ENCODE measurements at places on chromosomes 3 and 15. TPM values are rescaled to one million over a fixed set of nuclear protein-coding genes. Genes with fewer than 3 reads are reported as not detected.

- DNase-seq: no peak
Measured at GRCh38 chr15:50229336-50229735, 36.2 kb downstream of the HDC start.

DNA sequence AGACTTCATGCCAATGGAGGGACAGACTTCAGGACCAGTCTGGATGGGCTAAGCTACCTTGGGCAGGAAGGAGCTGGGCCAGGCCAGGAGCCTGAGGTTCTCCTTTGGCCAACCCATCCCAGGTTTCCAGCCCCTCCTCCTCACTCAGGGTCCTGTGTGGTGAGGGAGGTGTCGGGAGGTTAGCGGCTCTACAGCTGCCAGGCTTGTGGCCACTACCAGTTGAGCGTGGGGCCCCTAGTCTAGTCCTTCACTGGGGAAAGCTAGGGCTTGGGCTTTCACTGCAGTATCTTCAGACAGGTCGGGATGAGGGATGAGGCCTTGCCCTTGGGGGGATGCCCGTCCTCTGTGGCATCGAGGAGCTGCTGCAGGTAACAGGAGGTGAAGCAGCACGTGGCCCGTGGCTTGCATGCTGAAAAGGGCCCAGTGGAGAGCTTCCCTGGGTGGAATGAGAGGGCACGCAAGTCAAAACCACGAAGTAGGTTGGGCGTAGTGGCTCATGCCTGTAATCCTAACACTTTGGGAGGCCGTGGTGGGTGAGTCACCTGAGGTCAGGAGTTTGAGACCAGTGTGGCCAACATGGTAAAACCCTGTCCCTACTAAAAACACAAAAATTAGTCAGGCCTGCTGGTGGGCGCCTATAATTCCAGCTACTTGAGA, 8.5 kb upstream of the FANCD2 start:
- no peak for DNase-seq

GRCh38 chr3:160569894-160570652, 4.7 kb upstream of the KPNA4 start:
- DNase-seq: no peak

DNA sequence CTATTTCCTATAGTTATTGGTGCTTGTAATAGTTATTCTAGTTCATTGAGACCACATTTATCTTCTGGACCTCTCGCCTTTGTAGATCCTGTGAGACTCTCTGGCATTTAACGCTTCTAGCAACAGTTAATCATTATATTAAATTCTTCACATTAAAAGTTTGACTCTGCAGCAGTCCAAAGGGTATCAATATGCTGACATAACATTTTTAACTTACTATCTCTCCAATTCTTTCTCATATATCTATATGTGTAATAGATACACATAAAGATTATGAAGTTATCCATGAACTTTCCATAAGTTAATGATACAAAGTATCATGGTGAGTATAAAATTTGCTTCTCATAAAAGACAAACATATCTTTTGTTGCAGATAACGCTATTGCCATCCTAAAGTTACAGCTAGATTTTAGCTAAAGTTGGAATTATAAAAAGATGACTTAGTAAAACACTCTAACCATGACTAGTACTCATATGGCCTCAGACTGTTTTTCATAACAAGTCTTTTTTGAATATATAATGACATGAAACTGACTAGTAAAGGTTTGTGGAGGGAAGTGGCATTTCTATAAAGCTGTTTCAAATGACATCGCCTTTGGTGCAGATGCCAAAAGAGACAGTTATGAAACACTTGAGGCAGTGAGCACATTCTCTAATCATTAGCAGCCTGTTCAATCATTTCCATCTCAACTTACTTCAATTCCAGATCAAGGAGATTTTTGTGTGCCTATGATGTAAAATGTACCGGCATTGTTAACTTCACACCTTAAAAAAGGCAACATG, 379.3 kb upstream of the CBLB start:
- no peak for DNase-seq

- DNase-seq: no peak
Measured at GRCh38 chr15:89170364-89170763, 51.0 kb downstream of the RLBP1 start.

GRCh38 chr15:75067123-75067830, 43.9 kb downstream of the PPCDC start:
- peak; percentile 71 for DNase-seq

- DNase-seq: no peak
Measured at GRCh38 chr3:183180110-183180783, 17.7 kb upstream of the LAMP3 start.

- DNase-seq: no peak
Measured at GRCh38 chr3:191085091-191085490, 114.0 kb upstream of the OSTN start.

DNA sequence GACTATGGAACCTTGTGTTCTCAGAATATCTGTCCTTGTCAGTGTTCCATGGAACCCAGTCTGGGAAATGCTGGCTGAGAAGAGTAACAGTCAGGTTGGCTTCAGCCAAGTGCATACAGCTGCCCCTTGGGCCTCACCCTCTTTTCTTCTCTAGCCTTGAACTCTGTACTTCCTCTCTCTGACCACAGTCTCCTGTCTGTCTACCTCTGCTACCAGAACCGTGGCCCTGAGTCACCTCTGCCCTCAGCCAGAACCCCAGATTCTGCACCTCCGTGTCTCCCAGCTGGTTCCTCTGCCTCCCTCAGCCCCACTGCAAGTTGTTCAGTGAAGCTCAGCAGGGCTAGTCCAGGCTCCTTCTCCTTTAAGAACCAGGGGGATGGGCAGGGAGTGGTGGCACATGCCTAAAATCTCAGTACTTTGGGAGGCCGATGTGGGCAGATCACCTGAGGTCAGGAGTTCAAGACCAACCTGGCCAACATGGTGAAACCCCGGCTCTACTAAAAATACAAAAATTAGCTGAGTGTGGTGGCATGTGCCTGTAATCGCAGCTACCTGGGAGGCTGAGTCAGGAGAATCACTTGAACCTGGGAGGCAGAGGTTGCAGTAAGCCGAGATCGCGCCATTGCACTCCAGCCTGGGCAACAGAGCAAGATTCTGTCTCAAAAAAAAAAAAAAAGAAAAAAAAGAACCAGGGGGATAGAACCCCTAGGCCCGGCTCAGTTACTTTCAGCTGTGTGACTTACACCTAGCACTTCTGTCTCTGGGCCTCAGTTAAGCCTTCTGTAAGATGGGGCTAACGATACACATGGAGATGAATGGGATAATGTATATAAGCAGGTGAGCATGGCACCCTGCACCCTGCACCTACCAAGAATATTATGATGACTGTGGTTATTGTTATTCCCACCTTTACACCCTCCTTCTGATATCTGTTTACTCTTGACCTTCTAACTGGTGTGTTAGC, 24.3 kb upstream of the TATDN2 start:
- peak; percentile 67 for DNase-seq

GRCh38 chr3:62370858-62371719, 2.3 kb downstream of the FEZF2 start:
- no peak for DNase-seq

GRCh38 chr3:85303156-85303555, 344.4 kb downstream of the CADM2 start:
- DNase-seq: no peak

DNA sequence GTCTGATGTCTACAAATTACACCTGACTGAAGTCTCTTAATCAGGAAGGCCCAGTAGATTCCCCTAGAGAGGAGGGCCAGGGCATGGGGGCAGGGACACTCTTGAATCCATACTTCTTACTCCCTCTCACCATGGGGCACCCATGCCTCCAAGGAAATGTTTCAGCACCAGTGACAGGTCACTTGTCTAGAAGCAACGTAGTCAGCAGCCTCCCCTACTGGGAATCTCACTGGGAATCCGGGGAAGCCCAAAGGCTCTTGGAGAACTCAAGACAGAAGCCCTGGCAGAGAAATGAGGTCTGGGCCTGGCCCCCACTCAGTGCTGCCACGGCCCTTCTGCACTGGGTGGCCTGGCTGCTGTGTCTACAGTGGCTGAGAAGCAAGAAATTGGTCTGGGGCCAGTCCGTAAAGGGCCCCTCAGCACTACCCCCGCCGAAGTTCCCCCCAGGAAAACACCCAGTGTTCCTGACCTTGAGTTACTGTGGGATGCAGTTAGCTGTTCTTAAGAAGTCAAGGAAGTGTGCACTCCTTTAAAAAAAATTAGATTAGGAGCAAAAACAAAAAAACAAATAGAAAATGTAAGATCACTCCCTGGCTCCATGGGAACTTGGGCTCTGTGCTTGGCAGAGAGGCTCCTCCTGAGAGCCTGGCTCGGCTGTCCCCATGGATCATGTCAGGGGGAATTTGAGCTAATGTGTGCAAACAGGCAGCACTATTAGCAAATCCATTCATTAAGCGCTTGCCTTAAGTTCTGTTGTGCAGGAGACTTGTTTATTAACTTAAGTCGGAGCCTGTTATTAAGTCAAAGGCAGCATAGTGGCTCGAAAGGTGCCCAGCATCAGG, 5.4 kb upstream of the LINGO1 start:
- no peak for DNase-seq

DNA sequence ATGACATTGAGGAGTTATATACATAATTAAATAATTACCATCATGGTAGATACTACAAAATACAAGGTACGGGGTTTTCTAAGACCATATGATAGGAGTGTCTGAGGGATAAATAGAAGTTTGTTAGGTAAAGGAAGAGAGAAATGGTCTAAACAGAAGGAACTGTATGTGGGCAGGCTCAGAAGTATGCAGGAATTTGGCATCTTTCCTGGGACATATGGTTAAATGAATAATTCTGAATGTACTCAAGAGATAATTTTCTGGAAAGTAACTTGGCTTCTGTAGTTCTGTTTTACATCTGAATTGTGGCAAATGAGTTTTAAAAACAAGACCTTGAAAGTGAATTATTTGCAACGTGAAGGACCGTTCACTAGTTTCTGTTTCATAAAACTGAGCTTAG, 17.5 kb downstream of the LMCD1 start:
- DNase-seq: no peak

DNA sequence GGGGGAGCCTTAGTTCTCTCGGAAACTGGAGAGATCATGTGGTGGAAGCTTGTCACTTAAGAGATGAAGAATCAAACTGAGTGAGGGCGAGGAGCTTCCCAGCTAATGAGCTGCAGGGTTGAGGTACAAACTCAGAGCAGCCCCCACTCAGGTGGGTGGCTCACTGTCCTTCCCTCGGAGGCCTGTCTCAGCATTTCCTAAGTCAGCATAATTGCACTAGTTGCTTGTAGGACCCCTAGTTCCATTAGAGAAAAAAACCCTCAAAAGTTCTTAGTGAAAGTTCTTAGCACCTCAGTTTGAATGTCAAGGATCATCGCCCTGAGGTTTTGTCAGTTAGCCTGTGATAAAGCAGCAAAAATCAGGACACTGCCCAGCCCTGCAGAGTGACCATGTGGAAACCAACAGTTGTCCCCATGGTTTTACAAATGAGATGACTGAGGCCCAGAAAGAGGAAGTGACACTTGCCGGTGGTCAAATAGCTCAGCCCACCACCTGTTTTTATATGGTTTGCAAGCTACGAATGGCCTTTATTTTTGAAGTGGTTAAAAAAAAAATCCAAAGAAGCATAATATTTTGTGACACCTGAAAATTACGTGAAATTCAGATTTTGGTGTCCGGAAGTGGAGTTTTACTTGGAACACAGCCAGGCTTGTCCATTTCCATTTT, 11.9 kb downstream of the SMAD6 start:
- DNase-seq: no peak

GRCh38 chr15:29452881-29453731, 183.5 kb upstream of the NSMCE3 start:
- no peak for DNase-seq

DNA sequence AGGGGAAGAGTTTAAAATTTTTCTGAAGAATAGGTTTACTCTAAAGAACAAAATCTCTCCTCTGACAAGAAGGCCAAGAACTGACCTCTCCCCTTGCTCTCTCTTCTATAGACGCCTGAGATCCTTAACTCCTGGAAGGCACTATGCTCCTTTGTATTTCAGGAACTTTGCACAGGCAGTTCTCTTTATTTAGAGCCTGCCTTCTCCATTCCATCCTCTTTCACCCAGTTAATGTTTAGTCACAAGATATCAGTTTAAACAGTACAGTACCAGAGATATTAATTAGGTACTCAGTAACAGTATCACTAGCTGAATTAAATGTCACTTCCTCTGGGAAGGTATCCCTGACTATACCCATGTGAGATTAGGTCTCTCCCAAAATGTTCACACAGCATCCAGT, 33.5 kb downstream of the HERC1 start:
- DNase-seq: no peak

DNA sequence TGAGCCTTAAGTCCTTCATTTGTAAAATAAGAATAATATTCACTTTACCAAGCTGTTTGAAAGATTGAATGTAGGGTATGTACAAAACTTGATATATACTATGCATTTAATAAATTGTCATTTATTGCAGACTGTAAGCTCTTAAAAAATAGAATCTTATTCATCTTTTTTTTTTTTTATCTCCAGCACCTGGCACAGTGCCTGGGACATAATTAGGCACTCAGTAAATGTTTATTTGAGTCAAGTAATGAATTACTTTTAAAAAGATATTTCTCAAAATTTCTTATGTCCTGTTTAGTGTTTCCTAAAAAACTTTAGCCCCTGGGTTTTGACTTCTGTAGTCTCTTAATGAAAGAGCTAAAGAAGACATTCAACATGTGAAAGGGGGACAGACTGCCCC, 71.7 kb downstream of the TOP2B start:
- no peak for DNase-seq

DNA sequence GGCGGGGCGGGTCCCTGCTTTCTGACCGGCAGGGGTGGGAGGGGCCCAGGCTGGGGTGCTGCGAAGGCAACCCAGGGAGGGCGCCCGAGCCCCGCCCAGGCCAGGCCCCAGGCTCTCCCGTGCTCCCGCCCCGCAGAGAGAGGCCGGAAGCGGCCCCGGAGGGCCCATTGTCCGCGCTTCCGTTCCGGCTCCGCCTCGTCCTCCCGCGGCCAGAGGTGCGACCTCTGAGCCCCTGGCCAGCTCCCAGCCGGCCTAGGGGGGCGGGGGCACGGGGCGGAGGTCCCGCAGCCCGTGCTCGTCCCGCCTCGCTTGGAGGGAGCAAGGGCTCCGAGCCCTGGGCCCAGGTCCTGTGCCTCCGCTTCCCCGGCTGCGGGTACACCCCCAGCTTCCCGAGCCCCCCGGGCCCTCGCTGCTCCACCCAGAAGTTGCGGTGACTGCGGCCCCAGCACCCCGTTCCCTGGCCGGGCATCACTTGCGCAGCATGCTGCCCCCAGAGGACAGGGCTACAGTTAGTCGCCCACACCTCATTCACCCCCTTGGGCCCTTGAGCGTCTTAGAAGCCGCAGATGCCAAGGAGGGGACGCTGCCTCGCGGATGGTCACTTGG, 20.4 kb upstream of the PLXND1 start:
- DNase-seq: peak; percentile 39

SPATA12 gene
- total RNA-seq: under 0.01 TPM

C3orf62 gene
- 3.2 TPM for total RNA-seq

C3orf49 gene
- not detected for total RNA-seq

TASOR gene
- 28.5 TPM for total RNA-seq

KLHL40 gene
- total RNA-seq: under 0.01 TPM

P3H2 gene
- under 0.01 TPM for total RNA-seq

Measured in hematopoietic multipotent progenitor cell (in vitro differentiated cells).